ENCODE measurements at places on chromosomes 4 and X.

DNA sequence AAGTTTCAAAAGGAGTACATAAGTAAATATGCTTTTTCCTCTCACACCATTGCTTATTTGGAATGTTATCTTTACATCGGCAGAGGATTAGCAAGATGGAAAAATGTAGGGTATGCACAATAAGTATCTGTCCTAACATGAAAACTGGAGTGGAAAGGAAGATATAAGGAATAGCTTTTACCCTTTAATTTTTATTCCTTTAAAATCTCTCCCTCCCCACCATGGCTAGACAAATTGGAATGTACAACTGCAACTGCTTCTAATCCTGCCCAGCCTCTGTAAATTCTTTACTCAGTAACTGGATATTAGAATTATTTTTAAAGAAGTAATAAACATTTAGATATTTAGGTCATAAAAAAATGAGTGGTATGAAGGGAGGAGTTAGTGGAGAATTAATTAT is 171.5 kb downstream of the PCDH18 start:
- no peak for DNase-seq

- DNase-seq = no peak
Measured at GRCh38 chr4:170497689-170498088, 407.9 kb upstream of the AADAT start.

DNA sequence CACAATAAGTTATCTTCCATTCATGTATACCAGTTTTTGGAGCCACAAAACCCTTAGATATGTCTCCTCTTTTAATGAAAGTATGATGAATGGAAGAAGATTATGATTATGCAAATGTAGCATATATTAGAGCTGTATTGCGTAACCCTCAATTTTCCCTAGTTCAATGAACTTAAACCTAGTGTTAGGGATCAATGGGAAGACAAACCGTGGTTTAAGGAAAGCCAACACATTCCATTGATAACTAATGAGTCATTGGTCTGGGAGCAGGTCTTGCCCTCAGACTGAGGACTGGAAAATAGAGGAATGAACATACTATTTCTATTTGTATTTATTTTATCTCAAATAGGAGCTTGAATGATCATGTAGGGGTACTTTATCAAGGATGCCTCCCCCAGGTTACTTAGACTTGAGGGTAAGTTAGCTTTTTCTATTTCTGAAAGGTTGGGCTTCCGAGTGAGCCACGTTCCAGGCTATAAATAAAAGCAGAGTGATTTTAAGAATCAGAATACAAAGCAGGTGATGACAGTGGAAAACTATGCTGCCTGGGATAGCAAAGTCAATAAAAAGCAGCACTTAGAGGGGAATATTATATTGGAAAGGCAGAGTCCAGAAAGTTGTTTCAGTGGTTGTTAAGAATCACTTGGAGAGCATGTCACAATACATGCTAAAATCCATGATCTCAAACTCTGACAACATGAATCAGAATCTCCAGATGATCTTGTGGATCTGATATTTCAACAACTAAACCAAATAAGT is 356.0 kb downstream of the ADAM29 start:
- DNase-seq = no peak

GRCh38 chr4:159685340-159686092 is 582.6 kb downstream of the RAPGEF2 start:
- DNase-seq = no peak

DNA sequence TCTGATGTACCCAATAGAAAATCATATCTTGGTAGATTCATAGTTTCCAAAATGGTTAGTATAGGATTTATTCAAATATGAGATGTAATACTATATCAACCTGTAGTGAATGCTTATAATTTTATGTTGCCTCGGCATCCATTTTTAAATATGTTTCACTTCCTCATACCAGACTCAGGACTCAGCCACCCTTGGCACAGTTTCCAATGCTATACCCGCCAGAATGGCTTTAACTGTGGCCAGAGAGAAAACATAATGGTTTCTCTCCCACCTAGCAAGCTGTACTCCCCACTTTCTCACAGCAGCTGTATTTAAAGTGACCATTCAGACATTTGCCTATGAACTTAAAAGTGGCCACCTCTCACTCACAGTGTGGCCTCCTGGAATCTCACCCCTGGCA is 466.6 kb upstream of the PABPC4L start:
- no peak for DNase-seq

DNA sequence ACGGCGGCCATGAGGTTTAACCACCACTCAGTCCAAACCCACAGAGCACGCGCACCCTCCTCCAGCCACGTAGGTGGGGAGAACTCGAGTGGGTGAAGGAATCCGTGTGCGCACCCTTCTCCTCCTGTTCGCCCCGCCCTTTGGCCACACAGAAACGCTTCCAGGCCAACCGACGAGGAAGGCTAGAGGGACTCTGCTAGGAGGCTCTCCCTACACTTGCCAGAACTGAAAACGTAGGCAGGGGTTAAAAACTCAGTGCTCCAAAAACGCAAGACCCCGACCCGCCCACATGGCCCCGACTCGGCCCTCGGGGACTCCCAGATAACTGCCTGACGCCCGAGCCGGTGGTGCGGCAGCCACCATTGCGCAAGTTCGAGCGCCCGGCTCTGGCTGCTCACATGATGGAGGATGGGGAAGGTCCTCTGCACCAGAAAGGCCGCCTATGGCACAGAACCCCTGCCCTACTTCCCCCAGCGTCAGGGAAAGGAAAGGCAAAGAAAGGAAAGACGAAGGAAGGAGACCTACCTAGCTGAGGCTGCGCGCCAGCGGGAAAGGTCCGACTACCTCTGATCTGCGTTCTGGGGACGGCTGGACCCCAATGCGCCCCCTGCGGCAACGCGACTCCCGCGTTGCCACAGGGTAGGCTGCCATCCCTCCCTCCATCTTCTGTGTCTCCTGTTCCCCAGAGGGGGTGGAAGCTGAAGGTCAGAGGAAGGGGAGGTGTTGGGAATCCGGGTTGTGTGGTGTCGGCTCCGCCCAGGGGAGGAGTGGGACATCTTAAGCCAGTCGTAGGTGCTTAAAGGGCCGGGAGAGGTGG is 201.9 kb upstream of the AGTR2 start:
- DNase-seq = no peak

GRCh38 chr4:99593781-99594641 is 19.4 kb downstream of the MTTP start:
- DNase-seq = no peak

- no peak for DNase-seq
Measured at GRCh38 chrX:40095583-40096394, 2.0 kb downstream of the BCOR start.
